Stimulated activated CD8-positive, alpha-beta memory T cell treated with anti-CD3 and anti-CD28 coated beads, Interleukin-2, amount 100 ng/mL, for 48 hours (primary cell): ENCODE measurements at places on chromosomes 7 and 10.

DNA sequence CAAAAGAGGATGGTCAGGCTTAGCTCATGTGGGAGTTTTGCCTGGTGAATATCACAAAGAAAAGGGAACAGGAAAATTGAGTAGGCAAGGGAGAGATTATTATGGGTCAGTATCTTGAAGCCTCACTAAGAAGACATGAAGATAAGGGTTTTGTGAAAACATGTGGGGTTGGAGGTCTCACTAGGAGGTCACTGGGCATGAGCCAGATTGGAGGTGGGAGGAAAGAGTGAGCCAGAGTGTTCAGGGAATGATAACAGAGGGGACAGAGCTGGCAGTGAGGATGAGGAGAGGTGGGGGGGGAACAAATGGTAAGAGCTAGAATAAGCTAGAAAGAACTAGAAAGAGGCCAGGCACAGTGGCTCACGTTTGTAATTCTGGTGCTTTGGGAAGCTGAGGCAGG is 374.3 kb downstream of the GRID1 start:
- no peak for DNase-seq

- no peak for DNase-seq
Measured at GRCh38 chr7:77282897-77283296, 83.3 kb upstream of the FGL2 start.

- DNase-seq: no peak
Measured at GRCh38 chr10:122307669-122308416, 36.7 kb downstream of the BTBD16 start.

GRCh38 chr7:148142660-148143248 is 447.8 kb upstream of the C7orf33 start:
- DNase-seq: no peak

GRCh38 chr10:31708046-31708445 is 220.6 kb downstream of the ARHGAP12 start:
- no peak for DNase-seq

DNA sequence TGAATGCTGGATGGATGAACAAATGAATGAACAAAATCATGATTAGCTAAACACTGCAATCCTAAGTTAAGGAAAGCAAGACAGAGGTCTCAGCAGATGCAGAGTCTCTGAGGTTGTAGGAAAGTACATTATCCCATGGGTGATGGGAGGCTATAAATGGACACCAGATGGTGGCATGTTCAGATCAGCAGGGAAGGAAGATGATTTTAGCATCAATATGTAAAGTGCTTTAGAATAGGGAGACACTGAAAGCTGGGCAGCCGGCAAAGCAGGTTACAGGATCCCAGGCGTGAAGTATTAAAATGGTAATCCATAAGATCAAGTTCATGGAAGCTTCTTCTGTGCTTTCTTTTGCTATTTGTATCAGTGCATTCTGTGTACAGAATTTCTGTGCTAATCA is 7.9 kb upstream of the RAPGEF5 start:
- no peak for DNase-seq

DNA sequence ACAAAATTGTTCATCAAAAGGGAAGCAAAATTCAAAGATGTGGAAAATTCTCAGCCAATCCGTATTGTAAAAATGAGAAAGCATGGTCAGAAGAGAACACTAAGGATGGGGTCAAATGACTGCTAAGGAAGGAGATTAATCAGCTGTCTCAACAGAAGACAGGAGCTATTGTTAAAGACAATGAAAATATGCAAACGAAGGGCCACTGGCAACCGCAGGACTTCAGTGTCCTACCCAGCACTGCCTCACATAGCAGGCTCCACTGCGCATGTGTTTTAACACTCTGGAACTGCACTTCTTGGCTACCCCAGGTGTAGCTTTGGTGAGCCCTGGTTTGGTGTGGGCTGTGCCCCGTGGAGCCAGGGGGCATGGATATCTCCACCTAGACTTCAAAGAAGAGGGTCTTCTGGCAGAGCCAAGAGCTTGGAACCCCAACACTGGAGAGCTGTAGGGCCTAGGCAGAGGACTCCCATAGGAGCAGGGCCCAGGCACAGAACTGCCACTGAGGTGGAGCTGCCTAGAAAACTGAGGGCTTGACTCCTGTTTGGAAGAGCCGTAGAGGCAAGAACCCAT is 176.2 kb upstream of the GDF10 start:
- no peak for DNase-seq

GRCh38 chr10:53284615-53285182 is 512.1 kb upstream of the MBL2 start:
- no peak for DNase-seq

- DNase-seq: no peak
Measured at GRCh38 chr7:83921941-83922607, 272.5 kb downstream of the SEMA3A start.
